Muscle of arm (tissue), 14 donors: ENCODE measurements at places on chromosomes 2 and 18. TPM values are rescaled to one million over a fixed set of nuclear protein-coding genes. Genes with fewer than 3 reads are reported as not detected.

Gene TRIM43B
- not detected for polyA plus RNA-seq

Gene NETO1
- polyA plus RNA-seq, result 0.12 TPM

Gene DOK6
- polyA plus RNA-seq, result 4.7 TPM

Gene ICOS
- polyA plus RNA-seq, result not detected

Gene ARHGEF33
- polyA plus RNA-seq, result 0.97 TPM

Gene ALPG
- not detected for polyA plus RNA-seq

Gene KCNF1
- polyA plus RNA-seq, result not detected

Gene CXCR4
- polyA plus RNA-seq, result 31.0 TPM

Gene UNC80
- polyA plus RNA-seq, result 1.2 TPM

Gene ECEL1
- polyA plus RNA-seq, result 0.32 TPM

Gene PROKR1
- not detected for polyA plus RNA-seq

Gene MC5R
- 2.2 TPM for polyA plus RNA-seq

Gene LBX2
- polyA plus RNA-seq, result not detected

Gene CDC42EP3
- polyA plus RNA-seq, result 49.9 TPM

Gene NTSR2
- not detected for polyA plus RNA-seq

Gene EIF2AK3
- 22.8 TPM for polyA plus RNA-seq

Gene SH3BP4
- 21.0 TPM for polyA plus RNA-seq
